ENCODE measurements at places on chromosomes 4 and X. TPM values are rescaled to one million over a fixed set of nuclear protein-coding genes. Genes with fewer than 3 reads are reported as not detected.

Gene CNKSR2
- not detected for total RNA-seq

Gene UNC5C
- 0.10 TPM for total RNA-seq

Gene SSX4
- not detected for total RNA-seq

Gene HSFX4
- not detected for total RNA-seq

Gene DDX53
- not detected for total RNA-seq

Gene MTMR8
- 0.05 TPM for total RNA-seq
